BJ (cell line): ENCODE measurements at places on chromosomes 6 and 20. TPM values are rescaled to one million over a fixed set of nuclear protein-coding genes. Genes with fewer than 3 reads are reported as not detected.

Gene MMS22L
- 4.3 and 8.0 TPM in 2 replicates for polyA plus RNA-seq

Gene SAPCD1
- 1.2 and 1.9 TPM in 2 replicates for polyA plus RNA-seq

Gene TFAP2A
- polyA plus RNA-seq, result 12.6 and 14.0 TPM in 2 replicates

Gene RNF144B
- 1.4 and 2.0 TPM in 2 replicates for polyA plus RNA-seq

Gene SLC35D3
- not detected in 2 replicates for polyA plus RNA-seq

Gene PHACTR3
- polyA plus RNA-seq, result not detected in 2 replicates

Gene SLC32A1
- polyA plus RNA-seq, result not detected in 2 replicates

Gene GJA10
- polyA plus RNA-seq, result not detected in 2 replicates

Gene OR12D3
- not detected in 2 replicates for polyA plus RNA-seq

Gene SALL4
- 0.51 and 0.54 TPM in 2 replicates for polyA plus RNA-seq
